NT2/D1 (cell line): ENCODE measurements at places on chromosomes 2 and 18.

DNA sequence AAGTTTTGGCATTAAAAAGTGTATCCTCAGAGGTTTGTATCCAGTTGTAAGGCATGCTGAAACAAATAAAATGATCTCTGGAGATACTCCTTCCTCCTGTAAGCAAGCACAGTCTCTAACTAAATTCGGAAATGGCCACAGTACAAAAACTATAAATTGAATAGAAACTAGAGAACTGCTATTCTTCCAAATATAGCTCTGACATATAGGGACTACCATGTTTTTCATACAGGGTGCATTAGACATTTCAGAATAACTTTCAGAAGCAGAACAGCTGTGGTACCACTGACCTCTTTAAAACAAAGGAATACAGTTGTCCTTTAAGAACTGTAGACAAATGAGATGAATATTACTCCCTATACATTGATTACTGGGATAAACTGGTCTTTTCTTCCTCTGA, 568.5 kb downstream of the ARHGAP15 start:
- DNase-seq: no peak

GRCh38 chr2:164046040-164046439, 310.2 kb upstream of the FIGN start:
- DNase-seq: no peak

DNA sequence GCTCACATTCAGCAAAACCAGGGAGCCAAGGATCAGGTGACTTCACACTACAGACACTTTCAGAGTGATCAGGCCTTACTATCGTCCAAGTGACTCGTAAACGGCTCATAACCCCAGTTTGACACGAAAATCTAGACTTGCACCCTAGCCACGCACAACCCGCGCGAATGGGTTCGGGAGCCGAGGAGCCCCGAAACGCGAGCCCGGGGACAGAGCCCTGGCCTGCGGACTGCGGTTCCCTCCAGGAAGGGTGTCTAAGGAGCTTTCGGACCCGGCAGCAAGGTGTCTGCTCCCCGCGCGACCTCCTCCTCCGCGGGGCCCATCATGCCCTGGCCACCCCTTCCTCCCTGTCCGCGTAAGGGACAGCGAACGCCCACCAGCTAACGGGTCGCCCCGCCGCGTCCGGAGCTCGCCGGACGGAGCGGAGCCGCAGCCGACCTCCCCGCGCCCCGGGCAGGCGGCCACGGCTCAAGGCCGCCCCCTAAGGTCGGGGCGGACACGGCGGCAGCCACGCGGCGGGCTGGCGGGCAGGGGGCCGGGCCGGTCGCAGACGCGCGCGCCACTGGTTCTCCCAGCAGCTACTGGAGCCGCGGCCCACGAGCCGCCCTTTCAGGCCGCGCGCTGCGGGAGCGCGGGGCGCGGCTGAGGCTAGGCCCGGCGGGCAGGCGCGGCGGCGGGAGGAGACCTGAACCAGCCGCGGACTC, 575 bp downstream of the ATL2 start:
- peak; percentile 30 for DNase-seq

DNA sequence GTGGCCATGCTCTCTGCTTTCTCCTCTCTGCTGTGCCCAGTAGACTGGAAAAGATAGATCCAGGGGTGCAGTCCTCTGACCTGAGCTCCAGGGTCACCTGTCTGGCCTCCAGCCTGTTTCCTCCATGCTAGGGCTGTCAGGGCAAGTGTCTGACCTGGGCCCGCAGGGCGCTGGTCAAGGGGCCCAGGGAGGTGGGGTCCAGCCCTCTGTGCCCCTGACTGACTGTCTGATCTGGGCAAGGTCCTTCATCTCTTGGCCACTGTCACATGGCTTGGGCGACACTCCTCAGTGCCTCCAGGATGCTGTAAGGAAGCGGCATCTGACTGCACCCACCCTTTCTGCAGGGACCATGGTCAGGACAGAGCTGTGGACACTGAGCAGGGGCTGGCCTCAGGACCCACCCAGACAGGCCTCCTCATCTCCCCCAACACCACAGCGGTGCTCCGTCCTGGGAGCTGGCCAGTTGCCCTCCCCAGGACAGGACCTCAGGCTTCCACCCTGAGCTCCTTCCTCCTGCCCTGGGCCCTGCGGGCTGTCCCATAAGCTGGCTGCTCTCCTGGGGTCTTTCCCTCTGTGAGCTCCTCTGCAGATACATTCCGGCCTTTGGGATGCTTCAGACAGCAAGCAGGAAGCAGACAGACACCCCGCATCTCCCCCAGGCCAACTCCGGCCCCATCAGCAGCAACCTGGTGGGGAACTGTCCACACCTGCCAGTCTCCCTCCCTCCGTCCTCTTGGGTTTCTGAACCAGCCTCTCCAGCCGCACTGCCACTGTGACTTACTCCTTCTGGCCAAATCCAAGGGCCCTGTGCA, 21.2 kb upstream of the ALPI start:
- no peak for DNase-seq

GRCh38 chr2:200199576-200200263, 106.8 kb upstream of the SPATS2L start:
- DNase-seq: no peak

DNA sequence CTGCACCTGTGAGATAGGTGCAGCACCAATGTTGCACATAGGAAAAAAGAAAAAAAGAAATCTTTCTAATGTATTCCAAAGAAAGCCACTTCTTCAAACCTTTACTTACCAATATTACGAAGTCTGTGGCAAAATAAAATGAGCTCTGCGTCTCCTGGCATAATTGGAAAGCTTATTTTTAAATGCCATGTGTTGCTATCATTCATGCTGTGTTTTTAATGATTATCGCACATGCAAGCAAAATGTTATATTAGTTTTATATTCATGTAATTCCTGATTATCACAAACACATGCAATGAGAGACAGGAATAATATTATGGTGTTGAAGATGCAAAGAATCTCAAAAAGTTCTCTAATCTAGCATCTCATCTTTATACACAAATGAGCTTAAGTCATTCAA, 47.0 kb upstream of the PARD3B start:
- no peak for DNase-seq

- no peak for DNase-seq
These were observed 40.2 kb upstream of the BMPR2 start for GRCh38 chr2:202335791-202336467.
